ENCODE measurements at places on chromosomes 2 and 18.

- DNase-seq = no peak
These were observed 1098.0 kb upstream of the DDX18 start for GRCh38 chr2:116716444-116716843.

GRCh38 chr18:9575558-9575957, 38.8 kb downstream of the PPP4R1 start:
- peak; percentile 85 for DNase-seq

DNA sequence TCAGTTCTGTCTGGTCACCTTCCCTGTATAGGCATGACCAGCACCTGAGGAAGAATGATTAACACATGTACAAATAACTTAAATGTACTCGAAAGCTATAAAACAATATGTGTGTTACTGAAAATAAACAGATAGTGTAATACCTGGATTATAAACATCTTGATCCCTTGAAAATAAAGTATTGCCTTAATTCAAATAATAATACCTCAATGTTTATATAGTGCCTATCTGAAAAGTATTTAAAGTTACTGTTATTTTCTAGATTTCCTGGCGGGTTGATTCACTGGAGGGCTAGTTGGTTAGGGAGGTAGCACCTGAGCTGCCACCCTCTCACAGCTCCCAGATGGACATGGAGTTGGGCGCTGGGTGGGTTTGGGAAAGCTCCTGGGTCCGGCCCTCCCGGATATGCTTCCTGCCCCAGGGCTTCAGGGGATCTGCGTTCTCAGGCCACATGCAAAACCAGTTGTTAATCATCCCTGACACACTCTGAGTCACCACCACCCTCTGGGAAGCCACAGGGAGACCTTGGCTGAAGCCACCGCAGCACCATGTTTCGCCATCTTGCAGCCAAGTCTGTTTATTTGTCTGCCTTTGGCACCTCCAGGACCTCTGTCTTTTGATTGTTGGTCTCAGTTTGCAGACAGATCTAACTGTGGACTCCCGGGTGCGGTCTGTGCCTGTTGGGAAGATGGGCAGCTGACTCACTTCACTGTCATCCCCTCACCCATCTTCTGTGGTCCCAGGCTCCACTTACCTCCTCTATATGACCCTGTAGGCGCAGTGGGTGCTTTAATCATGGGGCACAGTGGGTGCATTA, 35.3 kb downstream of the RAB31 start:
- peak; percentile 95 for DNase-seq

DNA sequence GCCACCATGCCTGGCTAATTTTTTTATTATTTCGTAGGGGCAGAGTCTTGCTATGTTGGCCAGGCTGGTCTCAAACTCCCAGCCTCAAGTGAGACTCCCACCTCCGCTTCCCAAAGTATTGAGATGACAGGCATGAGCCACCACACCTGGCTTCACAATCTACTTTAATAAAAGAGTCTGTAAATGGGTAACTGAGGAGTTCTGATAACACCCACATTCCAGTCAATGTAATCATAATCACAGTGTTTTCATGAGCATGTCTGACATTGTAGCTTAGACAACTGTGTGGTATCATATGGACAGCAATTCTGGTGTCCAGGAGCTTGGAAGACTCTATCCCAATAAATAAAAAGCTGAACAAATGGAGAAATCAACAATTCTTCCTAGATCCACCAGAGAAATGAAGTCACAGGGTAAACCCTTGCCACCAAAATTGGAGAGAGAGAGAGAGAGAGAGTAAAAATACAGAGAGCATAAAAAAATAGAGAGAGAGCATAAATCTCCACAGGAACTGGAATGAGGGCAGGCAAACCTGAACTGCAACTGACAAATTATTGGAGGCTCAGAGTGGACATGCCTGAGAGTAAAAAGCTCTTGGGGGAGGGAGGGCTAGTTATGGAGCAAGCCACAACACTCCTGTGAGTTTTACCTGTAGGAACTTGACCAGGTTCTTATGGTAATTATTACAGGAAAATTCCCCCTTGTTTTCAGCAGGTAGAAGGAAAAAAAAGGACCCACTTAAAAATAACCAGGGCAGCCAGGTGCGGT, 12.4 kb upstream of the NBEAL1 start:
- DNase-seq = no peak

GRCh38 chr2:173044686-173045085, 31.0 kb upstream of the MAP3K20 start:
- no peak for DNase-seq

GRCh38 chr2:17470855-17471641, 47.2 kb downstream of the RAD51AP2 start:
- peak; percentile 40 for DNase-seq

- peak; percentile 71 for DNase-seq
These were observed 367.4 kb downstream of the NCKAP5 start for GRCh38 chr2:133200684-133201421.

DNA sequence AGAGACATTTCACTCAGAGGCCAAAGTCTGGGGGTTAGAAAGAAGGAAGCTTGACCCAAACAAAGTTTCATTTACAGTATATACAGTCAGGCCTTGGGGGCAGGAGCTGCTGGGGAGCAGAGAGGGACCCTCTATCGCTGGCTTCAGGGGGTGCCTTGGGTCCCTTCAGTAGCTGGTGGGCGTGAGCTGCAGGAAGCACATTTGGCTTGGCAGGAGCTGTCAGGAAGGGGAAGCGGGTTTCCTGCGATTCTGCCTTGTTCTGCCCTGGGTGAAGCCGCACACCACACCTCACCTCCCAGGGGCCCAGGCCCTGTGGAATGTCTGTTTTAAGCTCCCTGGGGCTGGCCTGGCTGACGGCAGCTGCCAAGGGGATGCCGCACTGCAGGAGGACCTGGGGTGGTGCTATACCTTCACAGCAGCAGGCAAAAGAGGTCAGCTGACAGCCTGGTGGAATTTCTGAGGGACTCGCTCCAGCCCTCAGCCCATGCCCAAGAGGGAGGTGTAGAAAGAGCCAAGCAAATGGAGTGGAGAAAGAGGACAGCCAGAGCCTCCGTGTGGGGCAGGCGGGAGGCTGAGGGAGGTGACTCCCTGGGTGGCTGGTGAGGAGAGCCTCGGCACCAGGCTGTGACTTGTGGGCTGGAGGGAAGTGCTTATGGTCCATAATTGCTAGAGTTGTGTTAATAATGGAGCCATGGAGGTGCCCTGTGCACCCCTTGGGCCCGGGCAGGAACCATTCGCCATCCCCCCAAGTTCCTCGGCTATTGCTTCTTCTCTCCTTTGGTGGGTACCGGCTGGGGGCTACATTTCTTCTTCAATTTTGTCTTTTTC, 43.9 kb downstream of the PSD4 start:
- DNase-seq = peak; percentile 27

GRCh38 chr2:48034295-48034694, 128.0 kb upstream of the FBXO11 start:
- no peak for DNase-seq

Measured in urothelium cell line (cell line).